ENCODE measurements at places on chromosomes 2 and 18.

DNA sequence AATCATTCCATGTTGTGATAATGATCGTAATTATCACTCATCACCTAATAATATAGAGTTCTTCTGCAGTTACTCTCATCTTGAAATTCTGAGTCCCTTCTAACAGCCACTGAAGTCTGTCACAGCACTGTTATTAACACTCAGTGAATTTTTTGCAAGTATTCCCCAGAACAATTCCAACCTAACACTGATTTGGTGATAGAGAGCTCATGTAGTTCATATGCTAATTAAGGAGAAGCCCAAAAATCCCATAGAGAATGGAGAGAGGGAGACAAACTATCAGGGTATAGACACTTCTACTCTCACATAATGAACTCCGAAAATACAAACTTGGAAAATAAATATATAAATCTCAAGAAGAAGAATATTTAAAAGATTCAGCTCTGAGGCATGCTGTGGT, 1253.4 kb upstream of the NXPH2 start:
- no peak for DNase-seq

DNA sequence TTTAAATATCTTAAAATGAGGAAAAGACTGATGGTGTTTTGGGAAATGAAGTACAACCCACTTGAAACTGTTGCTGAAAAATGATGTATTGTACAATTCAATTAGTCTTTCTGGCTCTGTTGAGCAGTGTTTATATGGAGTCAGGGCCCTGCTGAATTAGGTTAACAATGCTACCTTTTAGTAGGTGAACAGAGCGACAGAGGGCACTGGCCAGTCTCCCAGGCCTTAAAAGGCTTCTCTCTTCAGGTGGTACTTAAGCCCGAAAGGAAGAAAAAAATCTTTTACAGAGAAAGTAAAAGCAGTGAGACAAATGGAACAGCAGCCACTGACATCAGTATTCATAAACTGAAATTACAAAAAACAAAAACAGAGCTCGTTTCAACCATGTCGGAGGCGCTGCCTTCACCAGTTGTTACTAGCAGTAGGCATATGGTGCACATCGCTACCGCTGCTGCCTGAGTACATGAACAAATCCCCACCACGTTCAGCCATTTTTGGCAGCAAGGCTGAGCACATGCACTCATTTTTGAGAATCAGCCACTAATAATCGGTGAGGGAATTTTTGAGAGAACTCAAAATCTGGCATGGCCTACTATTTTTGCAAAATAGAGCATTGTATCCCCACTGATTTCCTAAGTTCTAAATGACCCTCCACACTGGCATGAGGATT, 91.8 kb downstream of the PLEKHM3 start:
- no peak for DNase-seq

DNA sequence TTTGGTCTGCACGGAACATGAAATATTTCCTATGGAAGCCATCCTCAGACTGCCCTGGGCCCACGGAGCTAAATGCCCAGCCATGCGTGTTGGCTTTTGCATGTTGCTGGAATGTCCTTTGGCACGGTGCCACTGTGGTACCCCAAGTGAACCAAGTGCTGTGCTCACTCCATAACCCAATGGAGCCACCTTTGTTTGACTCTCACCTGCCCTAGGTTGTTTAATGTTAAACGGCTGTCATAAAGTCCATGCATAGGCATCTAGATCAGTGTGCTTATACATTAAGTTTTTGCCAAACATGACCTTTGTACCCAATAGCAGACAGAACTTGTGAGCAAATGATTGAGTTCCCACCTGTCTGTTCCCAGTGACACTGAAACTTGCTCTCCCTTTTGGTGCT, 59.9 kb upstream of the TMEM87B start:
- DNase-seq, result no peak

- DNase-seq, result no peak
These were observed 131.3 kb downstream of the PRPF40A start for GRCh38 chr2:152585830-152586484.

GRCh38 chr18:58886864-58887612, 22.4 kb downstream of the ZNF532 start:
- no peak for DNase-seq

DNA sequence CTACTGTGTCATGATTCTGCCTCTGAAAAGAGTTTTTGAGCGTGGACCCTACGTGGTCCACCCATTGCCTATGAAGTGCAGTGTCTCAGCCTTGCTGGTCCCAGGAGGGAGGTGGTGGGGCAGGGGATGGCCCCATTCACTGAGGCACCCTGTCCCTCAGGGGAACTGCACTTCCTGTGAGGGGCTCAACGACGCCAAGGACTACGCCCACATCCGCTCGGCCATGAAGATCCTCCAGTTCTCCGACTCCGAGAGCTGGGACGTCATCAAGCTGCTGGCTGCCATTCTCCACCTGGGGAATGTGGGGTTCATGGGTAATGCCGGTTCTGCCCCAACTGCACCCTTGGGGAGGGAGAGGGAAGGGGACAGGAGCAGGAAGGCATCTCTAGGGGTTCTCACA, 42.5 kb downstream of the MYO7B start:
- no peak for DNase-seq

GRCh38 chr2:239241431-239241960, 159.3 kb downstream of the HDAC4 start:
- DNase-seq, result no peak

GRCh38 chr2:88071365-88071764, 3.7 kb downstream of the SMYD1 start:
- DNase-seq, result no peak

- no peak for DNase-seq
These were observed 594 bp downstream of the FAM161A start for GRCh38 chr2:61853086-61853846.

DNA sequence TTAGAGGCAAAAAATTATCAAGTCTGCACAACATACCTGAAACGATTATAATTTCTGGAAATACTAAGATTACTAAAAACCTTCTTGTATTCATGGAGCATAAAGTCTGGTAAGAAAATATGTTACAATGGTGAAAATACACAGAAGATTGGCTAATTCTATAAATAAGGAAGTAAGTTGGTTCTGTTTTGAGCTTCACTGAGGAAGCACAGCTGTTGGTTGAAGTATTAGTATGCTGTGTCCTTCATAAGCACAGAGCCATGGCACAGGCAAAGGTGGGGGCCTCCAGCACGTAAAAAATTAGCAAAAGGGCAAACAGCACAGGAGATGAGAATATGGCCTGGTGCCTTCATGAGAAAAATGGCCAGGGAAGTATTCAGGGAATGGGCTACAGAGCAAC, 40.4 kb upstream of the ANKRD62 start:
- no peak for DNase-seq

DNA sequence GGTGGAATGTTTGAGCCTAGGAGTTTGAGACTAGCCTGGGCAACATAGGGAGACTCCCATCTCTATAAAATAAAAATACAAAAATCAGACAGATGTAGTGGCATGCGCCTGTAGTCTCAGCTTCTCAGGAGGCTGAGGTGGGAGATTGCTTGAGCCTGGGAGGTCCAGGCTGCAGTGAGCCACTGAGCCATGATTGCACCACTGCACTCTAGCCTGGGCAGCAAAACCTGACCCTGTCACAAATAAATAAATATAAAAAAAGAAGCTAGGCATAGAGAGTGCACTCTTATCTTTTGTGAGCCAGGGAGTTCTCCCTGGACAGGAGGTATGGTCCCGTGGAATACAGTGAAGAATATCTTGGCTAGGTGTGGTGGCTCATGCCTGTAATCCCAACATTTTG, 11.0 kb upstream of the KYNU start:
- DNase-seq, result no peak

DNA sequence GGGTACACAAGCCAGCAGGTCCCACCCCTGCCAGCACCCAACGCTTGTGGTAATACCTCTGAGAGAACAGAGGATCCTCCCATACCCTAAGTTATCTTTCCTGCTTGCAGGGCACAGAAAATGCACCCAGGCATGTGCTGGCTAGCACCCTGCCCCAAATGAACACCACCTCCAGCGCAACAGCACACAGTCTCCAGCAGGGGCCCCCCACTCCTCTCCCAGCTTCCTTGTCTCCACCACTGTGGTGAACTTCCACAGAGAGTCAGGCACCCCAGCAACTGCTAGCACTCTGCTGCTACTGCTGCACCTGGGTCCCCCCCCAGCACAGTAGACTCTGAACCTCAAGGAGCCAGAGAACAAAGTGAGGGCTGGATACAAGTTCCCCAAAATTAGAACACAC, 216.8 kb upstream of the CNTNAP5 start:
- no peak for DNase-seq

GRCh38 chr2:60526623-60527022, 26.8 kb downstream of the BCL11A start:
- no peak for DNase-seq

GRCh38 chr2:96359310-96359709, 23.7 kb downstream of the NCAPH start:
- peak; percentile 23 for DNase-seq

- DNase-seq, result peak; percentile 83
These were observed 4.9 kb downstream of the FEV start for GRCh38 chr2:218979846-218980734.

- DNase-seq, result no peak
These were observed 399.7 kb downstream of the MTX2 start for GRCh38 chr2:176668912-176669311.

GRCh38 chr18:23259701-23260681, 124.7 kb downstream of the CABLES1 start:
- DNase-seq, result no peak

DNA sequence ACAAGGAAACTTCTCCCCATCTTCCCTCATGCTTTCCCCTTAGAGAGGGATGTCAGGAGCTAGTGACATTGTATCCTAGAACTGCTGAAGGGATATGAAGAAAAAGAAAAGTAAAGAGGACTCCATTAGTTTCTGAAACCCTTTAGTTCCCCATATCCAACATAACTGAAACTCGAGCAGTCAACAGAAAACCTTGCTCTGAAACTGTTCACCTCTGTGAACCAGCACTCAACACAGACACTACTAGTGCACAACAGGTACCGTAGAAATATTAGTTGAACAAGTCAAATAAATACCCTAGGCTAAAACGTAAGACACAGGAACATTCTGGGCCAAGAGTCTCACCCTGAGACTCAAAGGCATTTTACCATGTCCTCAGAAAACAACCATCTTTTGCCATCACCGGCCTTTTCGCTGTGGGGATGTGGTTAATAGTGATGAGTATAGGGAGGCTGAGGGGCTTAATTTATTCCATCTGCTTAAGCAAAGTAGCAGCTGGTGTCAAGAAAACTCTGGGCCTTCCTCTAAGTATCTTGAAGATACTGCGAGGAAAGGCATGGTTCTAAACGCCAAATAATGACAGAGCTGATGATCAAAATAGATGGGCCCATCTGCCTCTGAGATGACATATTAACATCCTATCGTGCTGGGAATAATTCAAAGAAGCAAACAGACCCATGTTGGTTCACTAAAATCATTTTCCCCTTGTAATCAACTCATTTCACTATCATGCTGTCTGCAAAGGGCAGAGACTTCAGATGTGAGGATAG, 156.8 kb downstream of the STK39 start:
- no peak for DNase-seq

- DNase-seq, result no peak
These were observed 62.2 kb downstream of the KIAA2012 start for GRCh38 chr2:202135091-202135874.

- DNase-seq, result no peak
These were observed 55.9 kb upstream of the LAPTM4A start for GRCh38 chr2:20107352-20107751.

DNA sequence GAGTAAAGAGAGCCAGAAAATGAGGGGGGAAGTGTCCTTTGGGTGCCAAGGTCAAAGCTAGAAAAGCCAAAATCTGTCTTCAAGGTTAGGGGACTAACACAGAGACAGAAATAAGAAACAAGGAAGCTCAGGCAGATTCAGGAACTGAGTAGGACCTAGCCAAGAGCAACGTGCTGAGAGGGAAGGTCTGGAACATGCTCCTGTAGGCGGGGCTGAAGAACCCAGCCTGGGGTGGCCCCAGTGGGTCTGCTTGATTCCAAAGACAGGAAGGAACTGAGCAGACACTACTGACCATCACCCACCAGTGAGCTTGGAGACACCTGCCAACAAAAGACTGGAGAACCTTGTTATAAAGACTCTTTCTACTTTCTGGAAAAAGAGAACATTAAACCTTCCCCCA, 105.1 kb downstream of the SP3 start:
- DNase-seq, result no peak

DNA sequence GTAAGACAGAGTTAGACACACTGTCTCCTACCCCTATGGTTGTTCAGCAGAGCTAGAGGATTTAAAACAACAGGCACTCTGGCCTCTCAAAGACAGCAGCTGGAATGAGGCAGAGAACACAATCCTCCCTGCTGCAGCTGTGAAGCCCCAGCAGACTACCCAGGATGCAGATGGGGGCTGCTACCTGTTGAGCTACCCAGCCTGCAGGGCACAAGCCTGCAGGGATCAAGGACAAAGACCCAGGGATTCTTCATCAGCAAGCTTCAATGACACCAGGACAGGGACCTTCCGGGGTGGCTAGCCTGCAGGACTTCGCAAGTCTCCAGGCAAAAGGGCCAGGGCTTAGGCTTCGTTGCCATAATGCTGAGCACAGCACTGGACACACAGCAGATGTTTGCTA, 27.2 kb downstream of the GALNT14 start:
- no peak for DNase-seq

DNA sequence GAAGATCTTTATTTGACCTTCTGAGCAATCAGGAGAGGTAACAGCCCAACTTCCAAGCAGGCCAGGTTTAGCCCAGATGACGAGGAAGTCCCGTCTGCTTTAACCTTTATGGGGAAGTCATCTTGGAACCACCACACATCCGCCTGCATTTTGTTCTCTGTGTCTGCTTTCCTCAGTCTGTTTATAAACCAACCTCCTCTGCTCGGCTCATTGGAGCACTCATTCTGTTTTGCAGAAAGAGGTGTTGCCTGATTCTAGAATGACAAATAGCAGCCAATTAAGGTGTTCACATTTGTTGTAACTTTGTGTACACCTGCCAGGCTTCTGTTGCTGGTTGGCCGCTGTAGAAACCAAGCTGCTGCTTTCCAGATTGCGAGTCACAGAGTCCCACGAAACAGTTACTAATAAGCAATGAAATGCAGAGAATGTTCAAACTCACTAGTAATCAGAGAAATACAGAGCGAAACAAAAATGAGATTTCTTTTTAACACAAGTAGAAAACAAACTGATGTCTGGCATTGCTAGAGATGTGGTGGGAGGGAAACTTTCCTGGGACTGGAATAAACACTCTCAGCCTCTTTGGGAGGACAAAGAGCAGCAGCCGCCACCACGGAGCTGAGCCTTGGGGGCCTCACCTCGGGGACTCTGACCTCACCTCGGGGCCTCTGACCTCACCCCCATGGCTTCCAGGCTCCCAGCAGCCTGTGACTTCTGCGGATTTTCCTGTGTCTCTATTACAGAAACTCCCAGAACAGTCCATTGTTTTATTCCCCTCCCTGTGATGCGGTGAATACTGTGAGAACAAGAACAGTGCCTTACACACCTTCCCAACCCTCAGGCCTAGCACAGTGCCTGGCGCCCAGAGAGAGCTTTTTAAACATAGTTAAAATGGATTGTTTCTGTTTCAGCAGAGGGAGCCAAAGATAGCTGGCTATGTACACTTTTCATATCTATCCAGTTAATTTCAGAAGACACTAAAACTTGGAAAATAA, 64.0 kb downstream of the MBP start:
- DNase-seq, result no peak

- DNase-seq, result no peak
These were observed 94.1 kb upstream of the CYP1B1 start for GRCh38 chr2:38170067-38170466.

- DNase-seq, result no peak
These were observed 478.5 kb downstream of the LRP1B start for GRCh38 chr2:141652308-141652707.
